NCI-H2081 treated with DMSO at 0.1 percent for 48 hours (cell line): ENCODE measurements at places on chromosomes 5 and 9.
A peak's percentile ranks its signal among the peaks of the same experiment; 100 is the strongest.

- DNase-seq: no peak
Observed at GRCh38 chr5:127870914-127871313, 167.7 kb downstream of the CCDC192 start.

DNA sequence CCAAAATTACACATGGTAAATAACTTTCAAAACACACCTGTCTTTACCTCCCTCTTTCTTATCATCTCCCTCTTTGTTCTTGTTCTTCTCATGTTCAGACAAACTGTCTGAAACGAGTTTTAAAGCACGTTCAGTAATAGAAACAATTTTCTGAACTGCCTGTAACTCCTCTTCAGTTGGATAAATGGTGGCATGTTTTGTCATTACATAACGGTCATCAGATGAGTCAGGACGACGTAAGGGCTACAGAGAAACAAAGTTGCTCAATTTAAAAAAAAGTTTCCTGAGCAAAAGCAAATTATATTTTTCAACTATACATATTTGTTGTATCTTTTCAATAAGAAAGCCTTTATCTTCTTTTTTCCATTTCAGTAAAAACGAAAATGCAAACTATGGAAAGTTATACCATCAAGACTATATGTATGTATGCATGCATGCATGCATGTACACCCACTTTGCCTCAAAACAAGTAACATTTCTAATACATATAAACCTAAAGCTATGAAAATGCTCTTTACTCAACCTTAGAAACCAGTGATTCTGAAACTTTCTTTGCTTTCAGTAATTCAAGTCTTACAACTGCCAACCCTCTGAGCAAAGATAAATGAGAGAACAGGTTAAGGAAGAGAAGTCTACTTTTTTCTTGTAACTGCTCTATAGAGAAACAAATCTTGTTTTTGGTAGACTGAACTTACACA lies 56.0 kb downstream of the ZFR start:
- no peak for DNase-seq

DNA sequence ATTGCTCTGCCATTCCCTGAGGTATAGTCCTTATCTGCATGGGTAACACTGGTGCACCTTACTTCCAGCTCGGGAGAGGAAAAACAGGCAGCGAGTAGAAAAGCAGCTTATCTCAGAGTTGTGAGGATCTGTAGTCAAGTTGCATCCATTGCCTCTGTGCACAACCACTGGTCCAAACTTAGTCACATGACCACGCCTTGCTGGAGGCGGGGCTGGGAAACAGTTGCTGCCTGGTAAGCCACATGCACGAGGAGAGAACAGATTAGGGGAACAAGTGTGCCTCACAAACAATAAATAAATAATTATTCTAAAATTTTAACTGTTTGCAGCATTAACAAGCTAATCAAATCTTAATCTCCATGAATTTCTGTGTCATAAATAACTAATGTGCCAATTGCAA lies 18.6 kb downstream of the ZNF622 start:
- no peak for DNase-seq

DNA sequence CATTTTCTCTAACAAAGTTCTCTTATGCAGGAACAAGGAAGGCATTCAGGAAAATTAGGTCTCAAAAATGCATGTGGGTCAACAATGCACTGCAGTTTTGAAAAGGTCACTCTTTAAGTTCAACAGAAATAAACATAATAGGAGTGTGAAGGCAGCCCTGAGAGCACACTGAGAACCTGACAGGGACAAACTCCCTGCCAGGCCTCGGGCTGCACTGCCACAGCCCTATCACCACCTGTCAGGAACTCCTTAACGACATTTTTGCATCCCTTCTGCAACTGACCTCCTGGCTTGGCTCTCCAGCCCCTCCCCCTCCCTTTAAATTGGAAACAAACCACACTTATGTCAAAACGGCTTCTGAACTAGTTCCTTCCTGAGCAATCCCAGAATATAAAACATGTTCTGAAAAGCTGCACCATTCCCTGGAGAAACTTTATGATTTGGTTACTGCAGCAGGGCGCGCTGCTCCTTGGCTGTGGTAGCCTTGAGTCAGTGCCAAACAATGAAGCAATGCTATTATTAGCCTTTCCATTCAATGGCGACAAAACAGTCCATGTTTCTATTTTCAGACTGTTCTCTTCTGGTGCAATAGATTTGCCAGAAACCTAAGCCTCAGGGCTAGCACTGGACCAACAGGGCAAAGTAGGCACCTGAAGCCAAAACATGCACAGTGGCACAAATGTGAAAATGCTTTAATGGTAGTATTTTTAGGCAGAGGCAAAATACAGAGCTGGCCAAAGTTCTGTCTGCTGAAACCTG lies 160.1 kb upstream of the ZNF608 start:
- peak; percentile 69 for DNase-seq

DNA sequence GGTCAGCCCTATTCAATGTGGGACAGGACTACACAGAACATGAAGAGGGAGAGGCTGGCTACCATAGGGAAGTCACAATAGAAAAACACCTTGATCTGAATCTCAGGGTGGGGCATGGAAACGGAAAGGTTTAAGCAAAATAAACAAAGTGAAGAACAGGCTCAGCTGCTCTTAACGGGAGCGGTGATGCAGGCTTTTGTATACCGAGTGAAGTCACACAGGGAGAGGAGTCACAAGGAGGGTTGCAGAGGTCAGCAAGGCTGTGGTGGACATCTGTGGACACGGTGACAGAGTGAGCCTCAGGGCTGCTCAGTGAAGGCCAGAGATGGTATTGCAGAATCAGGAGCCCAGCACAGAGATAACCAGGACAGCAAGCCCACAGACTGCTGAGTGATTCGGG lies 30.6 kb upstream of the SEMA4D start:
- DNase-seq: no peak

DNA sequence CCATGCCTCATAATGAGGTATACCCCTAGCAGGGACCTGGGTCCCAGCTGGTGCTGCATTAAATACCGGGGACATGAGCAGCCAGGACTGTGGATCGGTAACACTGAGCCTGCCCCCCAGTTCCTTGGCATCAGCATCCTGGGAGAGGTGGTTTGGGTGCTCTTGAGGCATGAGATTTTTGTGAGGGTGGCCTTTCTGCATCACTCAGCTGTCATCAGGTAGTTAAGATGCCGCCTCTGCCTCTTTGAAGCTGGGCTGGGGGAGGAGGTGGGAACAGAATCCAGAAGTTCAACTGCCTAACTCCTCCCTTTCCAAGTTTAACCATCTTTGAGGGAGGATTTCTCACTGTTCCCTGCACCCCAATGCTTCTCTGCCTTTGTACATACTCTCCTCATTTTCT lies 112.7 kb downstream of the PDZD2 start:
- DNase-seq: no peak

DNA sequence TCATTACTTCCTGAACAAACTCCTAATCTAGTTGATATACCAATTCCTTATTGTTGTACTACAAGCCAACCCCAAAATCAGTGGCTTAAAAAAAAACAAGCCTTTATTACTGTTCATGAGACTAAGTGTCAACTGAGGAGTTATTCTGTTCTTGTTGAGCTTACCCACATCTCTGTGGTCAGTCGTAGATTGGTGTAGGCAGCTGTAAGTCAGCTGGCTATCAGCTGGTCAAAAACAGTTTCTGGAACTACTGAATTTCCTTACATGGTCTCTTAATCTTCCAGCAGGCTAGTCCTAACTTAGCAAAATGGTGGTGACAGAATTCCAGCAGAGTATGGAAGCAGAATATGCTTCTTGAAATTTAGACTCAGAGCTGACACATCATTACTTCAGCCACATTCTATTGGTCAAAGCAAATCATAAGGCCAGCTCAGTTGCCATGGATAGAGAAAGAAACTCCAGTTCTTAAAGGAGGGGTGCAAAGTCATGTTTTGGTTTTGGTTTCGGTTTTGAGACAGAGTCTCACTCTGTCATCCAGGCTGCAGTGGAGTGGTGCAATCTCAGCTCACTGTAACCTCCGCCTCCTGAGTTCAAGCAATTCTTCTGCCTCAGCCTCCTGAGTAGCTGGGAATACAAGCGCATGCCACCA lies 386.1 kb upstream of the MPDZ start:
- DNase-seq: no peak

DNA sequence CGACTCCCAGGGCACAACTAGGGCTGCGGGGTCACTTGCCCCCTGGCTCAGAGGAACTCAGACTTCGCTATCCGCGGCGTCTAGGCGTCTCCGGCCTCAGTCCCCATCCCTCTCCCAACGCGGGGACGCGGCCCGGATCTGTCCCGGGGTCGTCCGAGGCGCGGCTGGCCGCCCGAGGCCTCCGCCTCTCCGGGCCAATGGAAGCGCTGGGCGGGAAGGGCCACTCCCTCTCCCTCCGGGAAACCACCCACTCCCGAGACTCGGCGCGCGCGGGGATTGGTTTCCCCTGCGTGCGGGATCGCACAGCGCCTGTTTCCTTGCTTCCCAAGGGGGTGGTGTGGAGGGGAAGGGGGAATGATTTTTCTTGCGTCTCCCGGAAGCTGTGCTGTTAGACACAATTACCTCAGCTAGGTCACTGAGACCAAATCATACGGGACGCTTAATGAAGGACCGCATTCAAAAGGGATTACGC lies 38.3 kb downstream of the NR2F1 start:
- DNase-seq: peak; percentile 9

GRCh38 chr5:65391591-65391990 lies 90.1 kb downstream of the ADAMTS6 start:
- no peak for DNase-seq

- DNase-seq: no peak
Observed at GRCh38 chr9:134252084-134252830, 74.0 kb upstream of the RXRA start.

DNA sequence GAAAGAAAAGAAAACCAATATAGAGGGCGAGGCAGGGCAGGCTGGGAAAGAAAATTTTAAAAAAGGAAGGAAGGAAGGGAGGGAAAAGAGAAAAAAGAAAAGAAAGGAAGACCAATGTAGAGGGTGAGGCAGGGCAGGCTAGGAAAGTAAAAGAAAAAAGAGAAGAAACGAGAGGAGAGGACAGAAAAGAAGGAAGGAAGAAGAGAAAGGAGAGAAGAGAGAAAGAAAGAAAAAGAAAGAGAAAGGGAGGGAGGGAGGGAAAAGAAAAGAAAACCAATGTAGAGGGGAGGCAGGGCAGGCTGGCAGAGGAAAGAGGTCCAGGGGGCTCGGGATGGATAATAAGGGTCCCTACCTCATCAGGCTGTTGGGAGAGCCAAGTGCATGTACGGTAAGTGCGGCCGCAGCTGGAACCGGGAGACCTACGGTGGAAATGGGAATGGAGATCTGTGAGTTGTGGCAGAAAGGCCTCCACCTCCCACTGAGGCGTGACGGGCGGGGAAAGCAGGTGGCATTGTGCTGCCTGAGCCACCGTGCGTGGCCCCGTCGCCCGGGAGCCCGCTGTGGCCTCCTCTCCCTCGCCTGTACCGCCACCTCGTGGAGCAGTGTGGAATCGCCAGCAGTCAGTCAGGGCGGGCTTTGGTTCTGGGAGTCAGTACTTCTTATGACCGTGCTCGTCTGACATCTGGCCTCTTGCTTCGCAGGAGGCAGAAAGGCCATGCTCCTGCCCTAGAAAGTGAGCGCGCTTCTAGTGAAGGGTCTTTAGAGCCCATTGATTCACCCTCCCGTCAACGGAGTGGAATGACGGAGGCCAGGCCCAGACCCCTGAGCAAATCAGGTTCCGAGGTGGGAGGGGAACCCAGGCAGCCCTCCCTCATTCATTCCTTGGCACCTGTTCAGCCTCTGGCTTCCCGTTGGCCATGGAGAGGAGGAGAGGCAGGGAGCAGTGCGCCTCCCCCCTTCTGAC lies 10.4 kb upstream of the NHP2 start:
- DNase-seq: peak; percentile 55

DNA sequence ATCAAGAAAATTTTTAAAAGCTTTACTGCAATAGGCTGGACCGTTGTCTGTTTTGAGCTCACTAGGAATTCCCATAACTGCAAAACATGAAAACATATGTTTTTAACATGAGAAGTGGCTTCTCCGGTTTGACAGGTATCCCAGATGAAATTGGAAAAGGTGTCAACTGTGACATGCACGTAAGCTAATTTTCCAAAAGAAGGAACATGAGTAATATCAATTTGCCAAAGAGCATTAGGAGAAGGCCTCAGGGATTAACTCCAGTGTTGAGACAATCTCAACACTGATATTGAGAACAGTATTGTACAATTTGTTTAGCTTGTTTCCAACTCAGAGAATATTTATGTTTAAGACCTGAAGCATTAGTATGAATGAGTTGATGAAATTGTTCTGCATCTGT lies 215.5 kb upstream of the KCNN2 start:
- no peak for DNase-seq

- no peak for DNase-seq
Observed at GRCh38 chr9:20023961-20024571, 235.2 kb upstream of the SLC24A2 start.

DNA sequence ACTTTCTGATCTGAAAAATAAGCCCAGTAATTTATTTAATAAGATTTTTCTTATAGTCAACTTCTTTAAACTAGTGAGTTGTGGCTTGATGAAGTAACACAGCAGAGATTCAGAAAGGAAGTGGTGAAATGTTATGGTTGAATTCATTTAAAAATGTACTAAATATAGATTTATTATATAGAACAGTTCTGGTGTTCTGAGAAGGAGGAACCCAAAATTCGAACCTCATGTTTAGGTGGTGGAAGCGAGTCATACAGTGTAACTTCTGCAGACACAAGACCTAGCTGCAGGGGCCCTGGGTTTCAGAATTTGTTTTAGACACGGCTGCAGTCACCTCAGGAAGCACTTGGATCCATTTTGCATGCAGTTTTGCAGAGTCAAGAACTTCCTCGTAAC lies 188.2 kb downstream of the TRIO start:
- DNase-seq: no peak

DNA sequence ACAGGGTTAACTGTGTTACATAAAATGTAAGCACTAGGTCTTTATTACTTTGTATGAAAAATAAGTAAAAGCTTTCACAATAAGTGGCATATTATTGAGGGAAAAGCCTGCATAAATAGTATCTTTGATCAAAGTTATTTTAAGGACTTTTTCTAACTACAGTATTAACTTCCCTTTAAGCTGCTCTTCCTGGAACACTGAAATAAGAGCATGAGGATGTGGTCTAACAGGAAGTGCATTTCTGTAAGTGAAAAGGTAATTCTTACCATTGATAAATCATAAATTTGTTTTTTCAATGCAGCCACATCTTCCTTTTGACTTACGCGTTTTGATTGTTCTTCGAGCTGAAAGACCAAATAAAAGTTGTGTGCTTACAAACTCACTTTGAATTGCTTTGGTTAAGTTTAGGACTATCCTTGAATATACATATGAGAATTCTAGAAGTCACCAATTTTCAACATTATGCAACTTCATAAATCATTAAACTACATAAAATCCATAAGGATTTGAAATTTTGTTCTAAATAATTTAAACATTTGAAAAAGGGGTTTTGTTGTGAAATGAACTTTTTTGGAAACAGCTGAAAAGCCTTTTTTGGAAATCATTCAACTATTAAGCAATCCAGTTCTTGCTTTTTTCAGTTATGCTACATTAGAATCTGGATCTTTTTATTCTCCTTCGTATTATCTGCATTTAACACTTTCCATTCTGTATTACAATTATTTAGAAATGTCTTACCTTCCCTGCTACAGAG lies 50.6 kb downstream of the RASEF start:
- DNase-seq: no peak

DNA sequence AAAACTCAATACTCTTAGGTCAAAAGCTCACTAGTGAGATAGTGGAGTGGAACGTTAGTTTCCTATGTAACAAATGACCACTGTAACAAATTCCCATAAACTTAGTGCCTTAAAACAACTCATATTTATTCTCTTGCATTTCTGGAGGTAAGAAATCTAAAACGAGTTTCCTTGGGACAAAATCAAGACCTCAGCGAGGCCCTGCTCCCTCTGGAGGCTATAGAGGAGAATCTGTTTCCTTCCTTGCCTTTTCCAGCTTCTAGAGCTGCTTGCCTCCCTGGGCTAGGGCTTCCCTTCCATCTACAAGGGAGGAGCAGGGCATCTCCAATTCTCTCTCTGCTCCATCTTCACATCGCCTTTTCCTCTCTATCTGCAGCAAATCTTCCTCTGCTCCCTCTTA lies 32.0 kb downstream of the SEMA5A start:
- DNase-seq: no peak
